ENCODE measurements at places on chromosomes 13 and 19.

DNA sequence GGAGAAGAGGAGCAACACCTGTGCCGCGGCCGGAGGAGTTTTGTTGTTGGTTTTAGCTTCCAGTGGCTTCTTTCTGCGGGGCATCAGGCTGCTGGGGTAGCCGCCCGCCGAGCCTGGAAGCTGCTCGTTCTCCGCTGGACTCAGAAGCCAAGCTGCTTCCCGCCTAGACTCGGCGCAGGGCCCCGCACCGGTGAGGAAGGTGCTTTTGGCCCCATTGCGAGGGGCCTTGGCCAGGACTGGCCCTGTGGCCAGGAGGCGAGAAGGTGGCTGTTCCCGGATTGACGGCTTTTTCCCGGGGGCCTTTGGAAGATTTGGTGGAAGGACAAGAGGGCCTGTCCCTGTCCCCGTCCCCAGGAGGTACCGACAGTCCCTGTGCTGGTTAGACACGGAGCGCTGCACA, 28.8 kb downstream of the CERS1 start:
- DNase-seq: no peak

DNA sequence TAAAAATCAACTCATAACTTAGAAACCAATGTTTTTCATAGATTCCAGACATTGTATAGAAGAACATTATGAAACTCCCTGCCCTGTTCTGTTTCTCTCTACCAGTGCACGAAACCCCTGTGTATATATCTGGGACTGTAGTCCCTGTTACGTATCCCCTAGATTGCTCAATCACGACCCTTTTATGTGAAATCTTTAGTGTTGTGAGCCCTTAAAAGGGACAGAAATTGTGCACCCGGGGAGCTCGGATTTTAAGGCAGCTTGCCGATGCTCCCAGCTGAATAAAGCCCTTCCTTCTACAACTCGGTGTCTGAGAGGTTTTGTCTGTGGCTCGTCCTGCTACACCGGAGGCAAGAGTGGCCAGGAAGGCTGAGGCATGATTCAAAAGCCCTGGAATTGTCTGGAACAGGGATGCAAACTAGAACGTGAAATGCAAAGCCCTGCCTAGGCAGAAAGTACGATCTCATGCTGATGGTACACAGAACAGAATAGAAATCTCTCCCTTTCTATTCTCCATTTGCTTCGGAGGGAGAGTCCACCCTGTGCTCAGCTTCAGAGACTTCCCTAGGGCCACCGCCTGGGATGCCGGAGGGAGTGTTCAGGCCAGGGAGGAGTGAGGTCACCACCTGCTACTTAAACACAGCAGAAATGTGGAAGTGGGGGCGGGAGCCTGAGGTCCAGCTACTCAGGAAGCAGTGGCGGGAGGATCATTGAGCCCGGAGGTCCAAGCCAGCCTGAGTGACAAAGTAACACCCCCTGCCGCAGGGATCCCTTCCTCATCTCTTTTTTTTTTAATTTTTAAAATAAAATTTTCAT, 758 bp upstream of the ZNF888 start:
- no peak for DNase-seq

- no peak for DNase-seq
These were observed 44.6 kb upstream of the GRTP1 start for GRCh38 chr13:113408562-113408961.

DNA sequence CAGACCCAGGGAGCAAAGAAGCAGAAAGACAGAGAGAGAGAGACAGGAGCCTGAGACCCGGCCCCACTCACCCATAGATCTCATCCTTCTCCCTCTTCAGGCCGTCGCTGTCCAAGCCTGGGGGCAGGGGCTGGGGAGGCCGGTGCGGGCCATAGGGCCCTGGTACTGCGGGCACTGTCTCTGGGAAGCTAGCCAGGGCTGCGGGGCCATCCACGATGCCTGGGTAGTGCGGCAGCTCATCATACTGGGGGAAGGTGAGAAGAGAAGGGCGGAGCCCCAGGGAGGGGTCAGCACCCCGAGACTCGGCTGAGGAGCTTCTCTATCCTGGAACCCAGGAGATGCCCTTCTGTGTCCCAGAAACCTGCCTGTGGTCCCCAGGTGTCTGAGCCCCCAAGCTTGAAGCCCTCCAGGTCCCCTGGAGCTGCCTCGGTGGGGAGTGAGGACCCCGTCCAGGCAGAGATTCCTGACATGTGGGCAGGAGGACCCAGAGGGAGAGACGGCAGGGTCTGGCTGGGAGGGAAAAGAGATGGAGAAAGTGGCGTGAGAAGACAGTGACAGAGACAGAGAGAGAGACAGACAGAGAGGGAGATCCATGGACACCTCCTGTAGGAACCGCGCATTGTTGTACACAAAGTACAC, 2.1 kb downstream of the MEIS3 start:
- no peak for DNase-seq

DNA sequence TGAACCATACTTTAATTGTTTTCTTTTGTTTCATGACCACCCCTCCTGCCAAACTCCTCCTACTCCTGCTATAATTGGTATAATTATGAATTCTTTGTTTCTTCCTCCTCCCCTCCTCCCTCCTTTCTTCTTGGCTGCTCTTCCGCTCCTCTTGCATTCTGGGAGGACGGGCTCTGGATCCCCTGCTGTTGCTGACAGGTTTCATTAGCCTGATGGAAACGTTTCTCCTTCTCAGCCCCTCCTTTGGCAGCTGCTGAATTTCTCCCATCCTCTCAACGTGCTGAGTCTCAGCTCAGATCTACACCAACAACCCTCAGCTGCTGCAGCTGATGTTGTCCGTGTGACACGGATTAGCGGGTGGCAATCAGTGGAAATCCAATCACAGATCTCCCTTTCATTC, 97.1 kb upstream of the UBAC2 start:
- DNase-seq: no peak

GRCh38 chr19:49391581-49392399, 3.7 kb downstream of the KASH5 start:
- peak; percentile 46 for DNase-seq

- DNase-seq: no peak
These were observed at the start of gene C3 for GRCh38 chr19:6720369-6721137. C3 (minus strand) TSS chr19:6720650; CDS start chr19:6720589, 61 bp downstream.
